Chondrocyte (in vitro differentiated cells): ENCODE measurements at places on chromosomes 7 and 10. TPM values are rescaled to one million over a fixed set of nuclear protein-coding genes. Genes with fewer than 3 reads are reported as not detected.

- DNase-seq = no peak
These were observed 3.8 kb downstream of the MCM10 start for GRCh38 chr10:13165177-13165576.

DNA sequence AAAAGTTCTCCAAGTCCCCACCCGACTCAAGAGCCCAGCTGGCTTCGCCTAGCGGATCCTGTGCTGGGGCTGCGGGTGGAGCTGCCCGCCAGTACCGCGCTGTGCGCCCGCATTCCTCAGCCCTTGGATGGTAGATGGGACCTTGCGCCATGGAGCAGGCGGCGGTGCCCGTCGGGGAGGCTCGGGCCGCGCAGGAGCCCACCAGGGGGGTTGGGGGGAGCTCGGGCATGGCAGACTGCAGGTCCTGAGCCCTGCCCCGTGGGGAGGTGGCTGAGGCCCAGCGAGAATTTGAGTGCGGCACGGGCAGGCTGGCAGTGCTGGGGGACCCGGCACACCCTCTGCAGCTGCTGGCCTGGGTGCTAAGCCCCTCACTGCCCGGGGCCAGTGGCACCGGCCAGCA, 57.0 kb downstream of the TBC1D12 start:
- peak; percentile 92 for DNase-seq

GRCh38 chr7:27872356-27873275, 132.7 kb downstream of the TAX1BP1 start:
- no peak for DNase-seq

DNA sequence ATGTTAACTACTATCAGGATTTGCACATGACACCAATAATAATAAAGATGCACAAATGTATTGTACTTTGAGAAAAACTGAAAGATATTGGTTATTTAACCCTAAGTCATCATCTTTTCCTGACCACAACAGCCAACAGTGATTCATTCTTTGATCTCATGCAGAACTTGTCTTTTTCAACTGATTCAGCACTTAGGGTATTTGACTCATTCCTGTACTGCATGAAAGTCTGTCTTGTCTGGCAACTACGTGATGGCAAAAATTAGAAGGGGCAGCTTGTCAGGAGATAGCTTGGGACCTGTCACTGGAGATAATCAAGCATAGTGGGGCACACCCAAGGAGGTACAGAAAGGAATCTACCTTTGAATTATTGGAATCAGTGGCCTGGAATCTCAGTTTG, 77.8 kb upstream of the LRRC17 start:
- no peak for DNase-seq

DNA sequence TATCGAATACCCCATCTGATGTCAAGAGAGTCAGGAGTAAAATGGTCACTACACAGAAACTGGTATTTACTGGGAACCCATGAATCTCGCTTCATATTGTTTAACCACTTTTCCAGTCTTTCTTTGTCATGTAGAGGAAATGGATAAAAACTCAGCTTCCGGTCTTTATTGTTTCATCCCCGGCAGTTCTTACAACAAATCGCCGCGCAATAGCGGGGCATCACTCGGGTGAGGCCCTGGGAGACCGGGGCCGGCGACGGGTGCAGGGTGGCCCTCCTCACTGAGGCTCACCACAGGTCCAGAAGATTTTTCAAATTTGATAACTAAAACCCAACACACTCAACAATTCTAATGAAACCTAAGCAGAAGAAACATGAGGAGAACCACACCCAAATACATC, 35.6 kb upstream of the PTPRN2 start:
- no peak for DNase-seq

DNA sequence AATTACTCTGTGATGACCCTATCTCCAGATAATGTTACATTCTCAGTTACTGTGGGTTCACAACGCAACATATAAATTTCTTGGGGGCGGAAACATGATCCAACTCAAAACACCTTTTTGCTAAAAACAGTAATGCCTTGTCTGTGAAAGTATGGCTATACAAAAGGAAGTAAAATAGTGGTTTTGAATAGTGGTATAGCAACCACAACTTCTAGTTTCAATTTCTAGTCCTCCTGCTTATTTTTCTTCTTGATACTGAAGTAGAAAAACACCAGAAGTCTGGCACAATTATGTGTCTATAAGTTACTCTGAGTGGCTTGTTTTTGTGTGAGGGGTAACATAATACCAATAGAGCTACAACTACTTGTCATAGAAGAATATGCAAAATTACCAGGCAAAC, 21.5 kb upstream of the ZNF800 start:
- DNase-seq = no peak

The MARVELD1 gene
- total RNA-seq = 133 to 150 TPM (median 143 TPM) in 3 replicates

The CLDN4 gene
- 0.35 to 0.80 TPM (median 0.51 TPM) in 3 replicates for total RNA-seq

GRCh38 chr7:70210936-70211310, 612.6 kb downstream of the AUTS2 start:
- no peak for DNase-seq

DNA sequence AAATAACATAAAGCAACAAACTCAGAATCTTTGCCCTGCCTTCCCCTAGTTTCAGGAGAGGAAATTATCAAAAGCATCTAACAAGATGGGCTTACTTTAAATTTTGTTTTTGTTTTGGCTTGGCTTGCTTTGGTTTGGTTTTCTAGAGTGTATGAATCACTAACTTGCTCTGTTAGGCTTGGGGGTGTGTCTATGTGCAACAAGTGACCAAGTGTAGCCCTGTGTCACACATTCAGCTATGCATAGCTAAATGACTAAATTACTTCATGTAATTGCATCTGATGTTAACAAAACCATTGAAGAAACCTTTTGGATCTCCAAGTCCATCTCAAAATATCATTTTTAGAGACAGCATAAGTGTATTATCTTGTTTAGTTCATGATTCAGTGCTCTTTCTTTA, 251.0 kb downstream of the TFEC start:
- no peak for DNase-seq

DNA sequence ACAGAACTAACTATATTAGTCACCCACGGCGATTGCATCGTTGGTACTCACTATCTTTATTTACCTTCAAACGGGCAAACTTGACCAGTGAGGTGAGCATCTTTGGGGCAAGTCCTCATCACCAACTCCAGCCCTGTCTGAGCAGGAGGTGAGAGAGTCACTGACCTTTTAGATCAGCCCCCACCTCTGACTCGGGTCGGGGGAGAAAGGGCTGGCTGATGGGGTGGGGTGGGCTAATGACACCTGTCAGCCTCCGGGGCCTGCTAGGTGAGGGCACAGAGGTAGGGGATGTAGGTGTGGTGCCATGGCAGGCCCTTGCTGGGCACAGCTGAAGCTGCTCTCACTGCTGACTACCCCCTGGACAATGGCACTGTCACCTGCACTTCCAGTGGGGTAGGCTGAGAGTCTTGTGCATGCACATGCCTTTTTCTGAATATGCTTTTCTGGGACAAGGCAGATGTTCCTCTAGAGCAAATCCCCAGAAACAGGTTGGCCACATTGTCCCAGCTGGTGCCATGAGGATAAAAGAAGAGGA, 359.5 kb upstream of the MKI67 start:
- no peak for DNase-seq

DNA sequence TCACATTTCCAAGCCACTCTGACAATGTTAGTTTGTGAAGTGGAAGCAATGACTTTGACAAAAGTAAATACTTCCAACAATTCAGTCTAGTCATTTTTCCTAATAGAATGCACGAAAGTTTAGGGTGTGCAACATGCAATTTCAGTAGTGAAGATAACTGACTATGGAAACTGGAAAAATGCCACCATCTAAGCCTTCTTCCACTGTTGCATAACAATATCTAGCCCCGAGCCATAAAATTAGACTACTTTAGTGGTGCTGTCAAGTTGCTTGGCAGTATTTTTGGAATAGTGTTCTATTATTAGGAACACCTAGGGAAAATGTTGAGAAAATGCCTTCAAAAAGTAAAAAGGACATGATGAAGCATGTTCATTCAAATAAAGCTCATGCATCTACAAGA, 17.9 kb downstream of the SEMA3A start:
- DNase-seq = no peak

The SFRP4 gene
- 0.25 to 0.75 TPM (median 0.41 TPM) in 3 replicates for total RNA-seq

- no peak for DNase-seq
These were observed 447 bp downstream of the RSU1 start for GRCh38 chr10:16816830-16817124.

DNA sequence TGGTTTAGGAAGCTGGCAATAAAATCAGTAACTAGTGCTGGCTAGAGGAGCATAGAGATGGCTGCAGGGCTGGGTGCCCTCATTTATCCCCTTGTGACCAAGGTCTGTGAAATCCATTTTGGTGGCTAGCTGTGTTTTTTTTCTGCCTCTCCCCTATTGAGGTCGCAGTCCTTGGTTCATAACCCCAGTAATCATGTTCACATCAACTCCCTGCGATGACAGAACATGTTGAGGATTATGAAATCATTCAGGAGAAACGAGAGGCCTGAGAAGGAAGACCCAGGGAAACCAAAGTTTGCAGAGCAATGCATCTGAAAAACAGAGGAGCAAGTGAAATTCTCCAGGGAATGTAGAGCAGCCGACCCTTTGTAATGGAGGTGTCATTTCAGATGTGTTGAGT, 126.9 kb downstream of the TACC2 start:
- DNase-seq = no peak

GRCh38 chr7:92723943-92724342, 112.4 kb downstream of the CDK6 start:
- no peak for DNase-seq

DNA sequence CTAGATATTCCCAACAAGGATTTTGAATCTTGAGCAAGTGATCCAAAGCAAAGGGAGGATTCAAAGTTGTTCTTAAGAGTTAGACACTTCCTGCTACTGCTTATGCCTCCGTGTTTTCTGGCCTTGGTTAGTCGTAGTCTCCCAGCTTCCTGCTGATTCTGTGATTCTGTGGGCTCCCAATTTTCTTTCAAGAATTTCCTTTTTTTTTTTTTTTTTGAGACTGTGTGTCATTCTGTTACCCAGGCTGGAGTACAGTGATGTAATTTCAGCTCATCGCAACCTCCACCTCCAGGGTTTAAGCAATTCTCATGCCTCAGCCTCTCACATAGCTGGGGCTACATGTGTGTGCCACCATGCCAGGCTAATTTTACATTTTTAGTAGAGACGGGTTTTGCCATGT, 4.4 kb upstream of the ITGB8 start:
- no peak for DNase-seq

The EPHB6 gene
- total RNA-seq = 0.22 to 2.1 TPM (median 0.31 TPM) in 3 replicates

The UNCX gene
- total RNA-seq = not detected in 3 replicates

GRCh38 chr10:97466755-97467154, 20.8 kb downstream of the ZDHHC16 start:
- no peak for DNase-seq

DNA sequence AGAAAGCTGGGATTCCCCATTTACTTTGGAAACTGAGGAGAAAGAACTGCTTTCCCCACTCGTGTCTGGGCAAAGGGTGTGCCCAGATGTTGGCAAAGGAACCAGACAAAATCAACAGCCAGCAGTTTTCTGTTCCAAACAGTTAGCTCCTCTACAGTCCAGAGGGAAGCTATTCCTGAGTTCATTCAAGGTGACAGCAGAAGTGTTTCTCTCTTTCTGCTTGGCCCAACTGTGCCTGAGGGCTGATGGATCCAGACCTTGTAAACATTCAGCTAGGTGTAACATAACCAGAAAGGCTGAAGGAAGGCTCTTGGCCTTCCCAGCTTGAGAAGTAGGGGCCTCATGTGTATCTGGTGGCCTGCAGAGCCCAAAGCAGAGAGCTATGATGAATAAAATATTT, 7.0 kb upstream of the ALDH18A1 start:
- DNase-seq = no peak

The ANXA8L1 gene
- 0.27 to 0.97 TPM in 2 of 3 replicates, not detected in the other for total RNA-seq

The HOXA4 gene
- 0.30 TPM in 1 of 3 replicates, not detected in the others for total RNA-seq

The AKR1E2 gene
- 4.1 to 5.3 TPM (median 4.9 TPM) in 3 replicates for total RNA-seq

DNA sequence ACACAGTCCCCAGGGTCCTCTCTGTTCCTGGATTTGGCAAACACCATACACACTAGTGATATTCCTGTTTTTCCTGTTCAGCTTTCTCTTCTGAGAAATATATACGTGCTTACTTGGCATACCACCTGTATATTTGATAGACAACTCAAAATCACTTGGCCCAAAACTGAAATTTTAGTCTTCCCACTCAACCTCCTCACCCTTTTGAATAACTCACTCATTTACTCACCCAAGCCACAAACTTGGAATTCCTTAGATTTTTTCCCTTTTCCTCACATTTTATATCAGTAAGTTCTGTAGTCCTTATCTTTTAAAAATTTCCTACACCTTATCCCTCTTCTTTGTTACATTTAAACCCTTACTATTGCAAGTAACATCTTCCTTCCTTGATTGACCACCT, 143.4 kb downstream of the PPP1R3A start:
- no peak for DNase-seq

GRCh38 chr7:28984631-28985030, 26.5 kb upstream of the TRIL start:
- no peak for DNase-seq

DNA sequence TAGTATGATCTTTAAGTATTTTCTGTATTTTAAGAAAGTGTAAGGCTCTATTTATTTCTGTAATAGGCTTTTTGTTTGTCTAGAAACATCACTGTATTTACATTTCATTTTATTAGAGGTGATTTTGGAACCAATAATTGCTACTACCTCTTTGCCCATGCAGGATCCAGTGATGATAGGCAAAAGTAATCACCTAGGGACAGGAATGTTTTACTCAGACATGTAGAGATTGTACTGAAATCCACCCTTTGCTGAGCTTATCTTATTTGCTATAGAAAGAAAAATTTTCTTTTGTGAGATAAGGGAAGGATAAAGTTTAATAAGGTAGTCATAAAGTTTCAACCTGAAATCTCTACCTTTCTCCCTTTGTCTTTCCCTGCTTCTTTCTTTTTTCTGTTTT, 73.5 kb downstream of the MKLN1 start:
- DNase-seq = no peak

The CRTAC1 gene
- 0.18 to 0.37 TPM in 2 of 3 replicates, not detected in the other for total RNA-seq

DNA sequence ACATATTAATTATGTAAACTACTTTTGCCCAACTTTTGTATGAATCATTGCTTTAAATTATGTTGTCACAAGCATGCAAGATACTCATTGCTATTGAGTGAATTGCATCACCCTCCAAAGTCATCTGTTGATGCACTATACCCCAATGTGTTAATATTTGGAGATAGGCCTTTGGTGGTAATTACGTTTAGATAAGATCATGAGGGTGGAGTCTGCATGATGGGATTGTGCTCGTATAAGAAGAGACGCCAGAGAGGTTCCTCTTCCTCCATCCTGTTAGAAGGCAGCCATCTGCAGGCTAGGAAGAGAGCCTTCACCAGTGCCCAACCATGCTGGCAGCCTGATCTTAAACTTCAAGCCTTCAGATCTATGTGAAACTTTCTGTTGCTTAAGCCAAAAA, 95.3 kb upstream of the MAGI2 start:
- DNase-seq = no peak

DNA sequence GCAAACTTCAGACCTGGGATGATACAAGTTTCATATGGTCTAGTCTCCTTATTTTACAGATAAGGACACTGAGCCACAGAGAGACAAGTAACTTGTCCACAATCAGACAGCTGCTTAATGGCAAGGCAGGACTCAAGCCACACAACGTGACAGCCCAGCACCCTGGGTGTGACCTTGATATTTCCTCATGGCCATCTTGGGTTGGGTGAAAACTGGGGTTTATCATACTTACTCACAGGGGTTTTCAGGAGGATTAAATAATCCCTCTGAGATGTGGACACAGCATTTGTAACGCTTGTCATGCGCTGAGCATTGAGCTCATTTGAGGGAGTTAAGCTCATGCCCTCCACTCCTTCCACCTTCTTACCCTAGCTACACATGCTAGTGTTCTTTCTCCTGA, 58.0 kb downstream of the ABLIM1 start:
- DNase-seq = no peak

- no peak for DNase-seq
These were observed 42.4 kb downstream of the CRCP start for GRCh38 chr7:66157060-66157459.

GRCh38 chr10:91576096-91576545, 56.8 kb downstream of the PPP1R3C start:
- DNase-seq = no peak

The GDF2 gene
- total RNA-seq = not detected in 3 replicates

The HABP2 gene
- total RNA-seq = not detected in 3 replicates
